ENCODE measurements at places on chromosomes 5 and 9. TPM values are rescaled to one million over a fixed set of nuclear protein-coding genes. Genes with fewer than 3 reads are reported as not detected.

Gene FSTL4
- not detected for total RNA-seq

Gene CCT5
- 159 TPM for total RNA-seq

Gene HMGCR
- total RNA-seq: 50.3 TPM

Gene NR5A1
- not detected for total RNA-seq

DNA sequence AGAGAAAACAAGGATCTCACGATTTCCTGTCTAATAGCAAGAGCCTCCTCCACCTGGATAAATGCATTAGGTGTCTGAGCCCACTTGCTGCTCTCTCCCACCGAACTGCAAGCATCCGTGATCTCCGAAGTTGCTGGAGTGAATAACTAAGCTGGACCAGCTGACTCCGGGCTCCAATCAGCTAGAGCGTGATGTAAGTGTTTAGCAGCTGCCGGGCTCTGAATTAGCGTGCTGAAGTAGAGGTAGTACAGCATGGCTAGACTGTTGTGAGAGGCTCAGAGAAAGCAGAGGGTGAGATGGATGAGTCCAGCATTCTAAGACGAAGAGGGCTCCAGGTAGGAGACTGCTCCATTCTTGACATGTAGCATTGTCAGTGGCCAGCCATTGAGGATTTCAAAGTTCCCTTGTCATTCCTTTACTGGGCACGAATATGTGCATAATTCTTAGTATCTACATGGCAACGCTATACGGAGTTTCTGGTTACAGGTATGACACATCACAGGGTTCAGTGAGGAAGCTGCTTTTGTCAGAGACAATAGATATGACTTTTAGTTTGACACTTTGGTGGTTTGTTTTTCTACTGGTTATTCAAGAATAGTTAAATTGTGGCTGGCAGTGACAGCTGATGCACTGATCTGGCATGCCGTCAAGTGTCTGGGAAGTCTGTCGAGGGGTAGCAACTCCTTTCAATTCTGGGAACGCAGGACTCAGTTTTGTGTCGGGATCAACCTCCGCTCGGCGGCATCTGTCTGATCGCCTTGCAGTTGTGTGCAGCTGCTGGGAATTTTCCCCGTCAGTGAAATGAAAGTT lies 232.6 kb downstream of the MAST4 start:
- DNase-seq: no peak

- no peak for DNase-seq
These were observed 1201.4 kb upstream of the C9orf72 start for GRCh38 chr9:28774433-28775235.

DNA sequence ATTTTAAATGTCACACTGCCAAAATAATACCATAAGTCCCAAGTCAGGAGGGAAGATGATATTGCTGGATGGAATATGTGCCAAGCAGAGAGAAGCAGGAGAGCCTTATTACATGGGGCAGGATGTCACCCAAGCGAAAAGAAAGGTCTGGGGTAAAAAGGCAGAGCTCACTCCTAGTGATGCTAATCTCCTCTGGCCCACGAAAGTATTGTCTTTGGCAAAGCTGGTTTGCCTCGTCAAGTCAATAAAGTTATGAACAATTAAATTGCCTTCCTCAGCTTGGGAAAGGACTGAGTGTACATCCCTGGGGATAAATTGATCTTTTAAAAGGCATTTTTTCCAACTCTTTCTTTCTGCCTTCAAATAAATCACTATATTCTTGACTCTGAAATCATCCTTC lies 220.6 kb downstream of the DMAC1 start:
- no peak for DNase-seq

GRCh38 chr5:2732004-2732403 lies 19.5 kb downstream of the IRX2 start:
- DNase-seq: no peak

- DNase-seq: no peak
These were observed 56.9 kb upstream of the SHB start for GRCh38 chr9:38125889-38126288.

- no peak for DNase-seq
These were observed 85.8 kb upstream of the S1PR3 start for GRCh38 chr9:88905506-88905905.

DNA sequence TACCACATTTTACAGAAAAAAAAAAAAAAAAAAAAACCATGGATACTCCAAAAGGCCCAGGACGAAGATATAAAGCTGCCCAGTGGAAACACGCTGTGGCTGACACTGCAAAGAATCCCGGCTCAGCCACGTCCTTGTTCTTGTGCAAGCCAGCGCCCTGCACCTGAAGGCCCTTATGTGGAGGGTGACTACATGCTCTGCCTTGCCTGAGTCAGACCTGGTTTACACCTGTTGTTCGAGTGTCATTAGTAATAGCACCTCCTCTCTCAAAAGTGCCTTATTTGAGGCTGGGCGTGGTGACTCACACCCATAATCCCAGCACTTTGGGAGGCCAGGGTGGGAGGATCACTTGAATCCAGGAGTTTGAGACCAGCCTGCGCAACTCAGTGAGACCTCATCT lies 54.3 kb upstream of the ZSWIM6 start:
- DNase-seq: peak; percentile 40

GRCh38 chr9:81789721-81790120 lies 100.4 kb upstream of the TLE1 start:
- no peak for DNase-seq

GRCh38 chr5:37211661-37212060 lies 37.5 kb downstream of the CPLANE1 start:
- no peak for DNase-seq

Measured in osteocyte (in vitro differentiated cells).